ENCODE measurements at places on chromosomes 13 and 19.

DNA sequence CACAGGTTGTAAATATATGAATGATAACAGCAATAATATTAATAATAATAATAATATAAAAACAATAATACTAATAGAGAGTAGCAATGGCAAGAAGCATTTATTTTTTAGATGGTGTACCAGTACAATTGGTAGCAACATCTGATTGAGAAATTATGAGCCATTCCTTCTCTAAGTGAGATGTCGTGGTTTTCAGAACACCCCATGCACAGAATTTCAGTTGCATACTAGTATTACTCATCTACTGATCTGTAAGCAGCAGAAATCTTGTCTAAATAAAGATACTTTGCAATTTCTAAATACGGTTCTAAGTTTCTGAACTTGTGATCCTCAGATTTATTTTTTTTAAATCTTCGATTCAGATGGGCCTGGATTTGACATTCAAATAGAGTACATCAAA lies 788.0 kb upstream of the ATXN8OS start:
- DNase-seq, result no peak

GRCh38 chr13:49549289-49549688 lies 36.1 kb downstream of the RCBTB1 start:
- DNase-seq, result no peak

DNA sequence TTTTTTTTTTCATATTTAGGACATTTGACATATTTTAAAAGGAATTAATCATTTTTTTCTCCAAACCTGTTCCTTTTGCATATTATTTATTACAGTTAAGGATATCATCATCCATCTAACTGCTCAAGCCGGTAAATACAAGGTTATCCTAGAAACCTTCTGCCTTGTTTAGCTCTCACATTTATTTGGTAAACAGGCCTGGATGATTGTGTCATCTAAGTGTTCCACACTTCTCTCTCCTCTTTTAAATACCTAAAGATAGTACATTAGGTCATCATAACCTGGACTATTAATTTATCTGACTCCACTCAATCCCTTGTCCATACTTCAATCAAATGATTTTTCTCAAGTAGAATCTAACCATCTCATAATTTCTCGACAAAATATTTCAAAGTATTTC lies 511.7 kb upstream of the KLHL1 start:
- DNase-seq, result no peak

- DNase-seq, result no peak
These were observed 151.1 kb downstream of the SIPA1L3 start for GRCh38 chr19:38057959-38058690.

- no peak for DNase-seq
These were observed 30.1 kb downstream of the PIP5K1C start for GRCh38 chr19:3669947-3670795.

- no peak for DNase-seq
These were observed 773.4 kb downstream of the EFNB2 start for GRCh38 chr13:105762096-105762495.
